Panc1 (cell line): ENCODE measurements at places on chromosomes 5 and 9. TPM values are rescaled to one million over a fixed set of nuclear protein-coding genes. Genes with fewer than 3 reads are reported as not detected.

The SLC36A2 gene
- not detected for total RNA-seq

The NRG2 gene
- 20.2 TPM for total RNA-seq

The RNF183 gene
- not detected for total RNA-seq

The COL5A1 gene
- total RNA-seq: 5.7 TPM

The CCL28 gene
- total RNA-seq: 5.8 TPM

The CCNO gene
- 12.3 TPM for total RNA-seq

GRCh38 chr9:93119953-93120845, 13.9 kb downstream of the NINJ1 start:
- H3K27ac ChIP-seq: no peak overlapping the region
- H3K36me3 ChIP-seq: no peaks in the 10 kb centered on the region
- H3K4me3 ChIP-seq: no peak overlapping the region
- no peak for DNase-seq

GRCh38 chr9:24625097-24625496, 79.4 kb upstream of the IZUMO3 start:
- no peak overlapping the region for H3K27ac ChIP-seq
- H3K4me3 ChIP-seq: no peak overlapping the region
- no peaks in the 10 kb centered on the region for H3K36me3 ChIP-seq

DNA sequence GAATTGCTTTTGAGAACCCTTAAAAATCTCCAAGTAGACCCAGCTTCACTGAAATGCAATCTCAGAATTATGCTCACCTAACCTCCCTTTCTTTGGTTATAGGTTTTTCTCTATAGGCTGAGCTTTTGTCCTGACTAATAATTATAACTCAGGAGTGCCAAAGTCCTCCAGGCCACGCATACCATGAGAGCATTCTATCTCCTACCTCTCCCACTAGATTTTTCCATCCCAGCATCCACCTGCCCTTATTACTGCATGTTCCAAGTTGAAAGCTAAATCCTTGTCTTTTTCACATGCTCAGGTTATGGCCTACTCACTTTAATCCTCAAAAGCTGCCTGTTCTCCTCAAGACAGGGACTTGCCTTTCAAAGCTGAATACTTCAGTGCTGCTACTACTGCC, 22.1 kb downstream of the ZNF346 start:
- H3K4me3 ChIP-seq: no peak overlapping the region
- DNase-seq: no peak
- H3K36me3 ChIP-seq: peaks cover 2% of the 10 kb centered on the region
- no peaks in the 10 kb centered on the region for H3K4me1 ChIP-seq
- no peaks in the 10 kb centered on the region for H3K27me3 ChIP-seq

GRCh38 chr5:66494437-66494836, 101.8 kb upstream of the MAST4 start:
- no peaks in the 10 kb centered on the region for H3K27me3 ChIP-seq
- no peak overlapping the region for H3K27ac ChIP-seq
- no peaks in the 10 kb centered on the region for H3K36me3 ChIP-seq
- no peak for DNase-seq
- H3K4me1 ChIP-seq: no peaks in the 10 kb centered on the region
- no peak overlapping the region for H3K4me3 ChIP-seq

DNA sequence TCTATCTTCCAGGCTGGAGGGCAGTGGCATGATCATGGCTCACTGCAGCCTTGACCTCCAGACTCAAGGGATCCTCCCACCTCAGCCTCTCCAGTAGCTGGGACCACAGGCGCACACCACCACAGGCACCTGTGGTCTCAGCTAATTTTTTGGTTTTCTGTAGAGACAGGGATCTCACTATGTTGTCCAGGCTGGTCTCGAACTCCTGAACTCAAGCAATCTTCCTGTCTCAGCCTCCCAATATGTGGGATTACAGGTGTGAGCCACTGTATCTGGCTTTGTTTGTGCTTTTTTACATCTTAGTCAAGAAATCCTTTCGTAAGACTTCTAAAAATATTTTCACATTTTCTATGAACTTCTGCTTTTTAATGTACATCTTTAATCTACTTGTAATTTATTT, 116.9 kb downstream of the DENND1A start:
- H3K4me3 ChIP-seq: no peak overlapping the region
- no peak for DNase-seq
- H3K36me3 ChIP-seq: no peaks in the 10 kb centered on the region
- H3K4me1 ChIP-seq: no peaks in the 10 kb centered on the region; the same call in 1 of the 2 replicates

DNA sequence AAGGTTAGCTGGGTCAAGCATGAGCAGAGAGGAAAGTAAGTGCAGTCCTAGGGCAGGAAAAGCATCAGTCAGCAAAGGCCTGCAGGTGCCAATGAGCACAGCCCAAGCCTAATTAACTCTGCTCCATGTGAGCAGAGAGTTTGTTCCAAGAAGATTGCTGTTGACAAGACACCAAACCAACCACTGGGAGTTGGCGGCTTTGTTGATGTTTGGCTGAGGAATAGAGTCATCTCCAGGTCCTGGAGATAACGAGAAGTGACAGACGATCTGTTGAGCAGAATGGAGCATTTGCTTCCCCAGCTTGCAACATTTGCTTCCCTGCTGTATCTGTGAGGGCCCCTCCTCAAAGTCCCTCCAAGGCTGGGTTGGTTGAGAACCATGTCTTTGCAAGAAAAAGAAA, 68.2 kb downstream of the FAM114A2 start:
- no peaks in the 10 kb centered on the region for H3K36me3 ChIP-seq
- no peak overlapping the region for H3K27ac ChIP-seq
- DNase-seq: no peak
- H3K4me3 ChIP-seq: no peak overlapping the region
- peaks cover 7% of the 10 kb centered on the region for H3K27me3 ChIP-seq

- H3K4me3 ChIP-seq: peak overlapping the region; percentile 42
- peaks cover 23% of the 10 kb centered on the region for H3K27me3 ChIP-seq
- no peak overlapping the region for H3K27ac ChIP-seq
Measured at GRCh38 chr5:7396713-7397454, 946 bp downstream of the ADCY2 start.

GRCh38 chr9:133735931-133736330, 2.2 kb downstream of the SARDH start:
- H3K27me3 ChIP-seq: no peaks in the 10 kb centered on the region
- no peak overlapping the region for H3K27ac ChIP-seq
- DNase-seq: no peak
- no peaks in the 10 kb centered on the region for H3K36me3 ChIP-seq
- no peaks in the 10 kb centered on the region for H3K4me1 ChIP-seq
- no peak overlapping the region for H3K4me3 ChIP-seq

- no peak overlapping the region for H3K4me3 ChIP-seq
- H3K36me3 ChIP-seq: no peaks in the 10 kb centered on the region
- DNase-seq: no peak
- H3K27me3 ChIP-seq: no peaks in the 10 kb centered on the region
Measured at GRCh38 chr5:31987985-31988710, 186.0 kb downstream of the GOLPH3 start.

GRCh38 chr5:6449465-6450158, 953 bp downstream of the UBE2QL1 start:
- no peak overlapping the region; the same call in 1 of the 2 replicates for H3K4me3 ChIP-seq
- peaks cover 31% of the 10 kb centered on the region for H3K27me3 ChIP-seq
- no peak overlapping the region for H3K27ac ChIP-seq
- DNase-seq: no peak
- no peaks in the 10 kb centered on the region for H3K36me3 ChIP-seq

- H3K4me1 ChIP-seq: no peaks in the 10 kb centered on the region
- no peak overlapping the region for H3K27ac ChIP-seq
- H3K4me3 ChIP-seq: no peak overlapping the region
- H3K27me3 ChIP-seq: 0 out of 2 replicates have a peak, but pooled peaks cover 2% of the 10 kb centered on the region
Measured at GRCh38 chr9:114060711-114061110, 17.4 kb downstream of the AMBP start.
